ENCODE measurements at places on chromosomes 6 and 20.

- DNase-seq, result no peak
Measured at GRCh38 chr6:52532457-52532856, 44.4 kb downstream of the TRAM2 start.

DNA sequence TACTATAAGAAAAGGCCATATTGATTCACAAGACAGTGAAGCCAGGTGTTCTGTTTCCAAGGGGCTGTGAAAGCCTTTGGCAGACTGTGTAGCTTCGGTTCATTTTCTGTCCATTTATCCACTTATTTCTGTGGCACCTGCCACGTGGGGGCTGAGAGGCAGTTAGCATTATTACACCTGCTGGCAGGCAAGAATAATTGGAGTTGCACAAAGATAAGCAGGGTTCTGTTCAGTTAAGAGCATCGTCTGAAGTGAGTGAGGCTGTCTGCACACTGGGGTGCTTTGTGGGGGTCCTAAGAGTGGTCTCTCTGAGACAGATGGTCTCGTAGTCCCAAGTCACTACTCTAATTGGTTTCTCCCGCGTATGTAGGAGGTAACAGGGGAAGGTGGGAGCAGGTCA lies 60.6 kb upstream of the CCN6 start:
- DNase-seq, result no peak

- DNase-seq, result no peak
Measured at GRCh38 chr6:135880066-135880972, 28.8 kb downstream of the PDE7B start.

GRCh38 chr6:34237316-34237721 lies 646 bp downstream of the HMGA1 start:
- DNase-seq, result no peak
